Activated naive CD8-positive, alpha-beta T cell treated with anti-CD3 and anti-CD28 coated beads for 36 hours (primary cell): ENCODE measurements at places on chromosomes 3 and 15.

DNA sequence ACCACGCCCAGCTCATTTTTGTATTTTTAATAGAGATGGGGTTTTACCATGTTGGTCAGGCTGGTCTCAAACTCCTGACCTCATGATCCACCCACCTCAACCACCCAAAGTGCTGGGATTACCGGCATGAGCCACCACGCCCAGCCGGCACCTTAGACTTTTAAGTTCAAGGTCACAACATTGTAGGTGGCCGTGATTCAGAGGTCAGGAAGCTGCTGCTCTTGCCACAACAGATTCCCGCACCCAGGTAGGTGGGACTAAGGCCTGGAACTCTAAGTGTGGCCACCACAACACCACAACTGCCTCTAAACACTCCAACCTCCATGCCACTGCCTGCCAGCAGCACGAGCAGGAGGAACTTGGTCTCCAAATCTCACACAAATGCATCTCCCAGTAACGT, 196.8 kb downstream of the STT3B start:
- DNase-seq, result no peak

GRCh38 chr3:122635789-122636188, 44.9 kb upstream of the PARP14 start:
- DNase-seq, result no peak

DNA sequence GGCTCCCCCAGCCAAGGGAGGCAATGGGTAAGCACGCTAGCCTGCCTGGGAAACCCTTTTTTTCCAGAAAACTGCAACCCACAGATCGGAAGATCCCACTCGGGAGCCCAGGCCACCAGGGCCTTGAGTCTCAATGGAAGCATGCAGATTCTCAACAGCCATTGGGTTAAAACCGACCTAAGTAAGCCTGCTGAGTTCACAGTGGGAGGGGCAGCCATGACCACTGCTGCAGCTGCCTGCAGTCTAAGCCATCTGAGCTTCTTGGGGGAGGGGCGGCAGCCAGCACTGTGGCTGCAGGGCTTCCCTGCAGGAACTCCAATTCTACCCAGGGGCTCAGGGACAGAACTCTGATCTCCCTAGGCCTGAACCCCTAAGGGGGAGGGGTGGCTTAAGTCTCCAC, 82.0 kb downstream of the DPPA2 start:
- DNase-seq, result no peak

DNA sequence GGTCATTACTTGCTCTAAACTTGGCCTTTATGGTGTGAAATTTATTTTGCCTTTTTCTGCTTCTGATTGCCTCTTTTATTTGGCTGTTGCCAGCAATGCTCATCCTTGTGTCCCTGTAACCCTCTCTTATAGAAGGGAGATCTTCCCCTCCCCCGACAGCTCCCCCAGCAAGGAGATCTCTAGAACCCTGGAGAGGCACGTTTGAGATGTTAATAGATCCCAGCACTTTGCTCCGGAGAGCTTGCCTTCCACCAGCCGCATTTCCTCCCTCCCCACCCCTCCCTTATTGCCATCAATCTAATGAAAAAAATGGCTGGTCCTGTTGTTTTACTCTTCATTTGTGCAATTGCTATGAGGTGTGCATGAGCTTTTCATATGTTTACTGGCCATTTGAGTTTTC, 18.2 kb downstream of the TRIM71 start:
- DNase-seq, result no peak

DNA sequence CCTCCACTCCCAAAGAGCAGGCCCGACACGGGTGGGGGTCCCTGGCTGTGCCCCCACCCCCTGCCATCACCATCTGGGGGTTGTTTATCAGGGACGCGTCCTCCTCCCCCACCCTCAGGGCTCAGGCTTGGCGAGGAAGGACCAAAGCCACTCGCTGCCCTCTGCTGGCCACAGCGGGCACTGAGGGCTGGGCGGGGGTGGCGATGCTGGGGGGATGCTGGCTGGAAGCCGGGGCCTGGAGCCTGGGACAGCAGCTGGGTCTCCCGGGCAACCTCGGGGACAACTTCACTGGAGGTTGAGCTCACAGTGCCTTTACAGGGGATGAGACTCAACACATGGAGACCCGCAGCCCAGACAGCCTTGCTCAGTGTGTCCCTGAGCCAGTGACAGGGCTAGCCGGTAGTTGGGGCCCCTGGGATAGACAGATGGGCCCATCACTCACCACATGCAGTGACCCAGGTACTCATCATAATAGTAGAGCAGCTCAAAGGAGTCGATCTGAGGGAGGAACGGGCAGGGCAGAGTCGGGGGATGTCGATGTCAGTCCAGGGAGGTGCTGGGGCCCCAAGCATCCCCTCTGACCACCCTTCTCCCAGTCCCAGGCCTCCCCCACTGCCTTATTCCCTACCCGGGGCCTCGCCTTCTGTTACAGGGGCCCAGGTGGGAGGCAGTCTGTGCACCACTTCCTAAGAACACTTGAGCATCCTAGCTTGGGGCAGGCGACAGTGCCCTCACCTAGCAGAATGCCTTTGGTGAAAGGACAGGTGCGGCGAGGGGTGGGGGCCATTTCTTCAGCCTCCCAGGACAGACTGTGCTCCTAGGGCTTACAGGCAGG, 5.9 kb upstream of the CALML4 start:
- DNase-seq, result peak; percentile 59

DNA sequence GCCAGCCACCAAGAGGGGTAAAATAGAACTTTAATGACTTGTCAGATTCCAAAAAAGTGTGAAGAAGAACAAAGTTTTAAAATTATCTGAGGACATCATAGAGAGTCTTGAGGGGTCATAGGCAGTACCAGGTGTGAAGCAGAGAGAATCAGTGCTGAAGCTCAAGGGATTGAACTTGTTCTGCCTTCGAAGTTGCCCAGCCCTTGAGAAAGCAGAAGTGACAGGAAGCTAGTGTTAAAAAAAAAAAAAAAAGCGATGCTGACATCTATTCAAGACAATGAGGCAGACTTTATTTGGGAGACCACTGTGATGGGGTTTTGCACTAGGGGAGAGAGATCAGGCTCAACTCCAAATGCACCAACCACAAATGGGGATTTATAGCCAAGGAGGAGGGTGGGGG, 21.8 kb downstream of the FBXO22 start:
- DNase-seq, result no peak

- DNase-seq, result peak; percentile 97
Measured at GRCh38 chr15:40405501-40406381, at the start of gene IVD. Gene IVD (plus strand): TSS chr15:40405795. CDS start chr15:40405828, 33 bp downstream.

DNA sequence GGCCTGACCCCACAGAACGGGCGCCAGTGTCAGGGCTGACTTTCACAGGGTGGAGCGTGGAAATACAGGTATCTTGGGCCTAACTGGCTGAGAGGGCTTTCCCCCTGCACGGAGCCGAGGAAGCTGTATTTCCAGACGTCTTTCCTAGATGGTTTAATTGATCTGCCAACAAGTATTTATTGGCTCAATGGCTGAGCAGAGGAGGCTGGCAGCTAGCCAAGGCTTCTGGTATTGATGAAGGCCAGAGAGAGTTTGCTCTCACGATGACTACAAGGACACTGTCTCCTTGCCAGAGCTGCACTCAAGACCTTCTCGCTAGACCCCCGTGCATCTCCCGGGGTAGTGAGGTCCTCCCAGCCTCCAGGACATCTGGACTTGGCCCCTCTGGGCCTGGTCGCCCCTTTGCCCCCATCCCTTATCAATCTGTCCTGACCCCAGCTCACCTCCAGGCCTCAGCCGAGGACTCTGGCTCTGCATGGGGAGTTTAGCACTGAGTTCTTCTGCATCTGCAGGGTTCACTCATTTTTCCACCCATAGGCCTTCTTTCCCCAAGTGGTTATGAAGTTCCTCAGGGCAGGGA, 20.6 kb downstream of the SPSB4 start:
- no peak for DNase-seq

DNA sequence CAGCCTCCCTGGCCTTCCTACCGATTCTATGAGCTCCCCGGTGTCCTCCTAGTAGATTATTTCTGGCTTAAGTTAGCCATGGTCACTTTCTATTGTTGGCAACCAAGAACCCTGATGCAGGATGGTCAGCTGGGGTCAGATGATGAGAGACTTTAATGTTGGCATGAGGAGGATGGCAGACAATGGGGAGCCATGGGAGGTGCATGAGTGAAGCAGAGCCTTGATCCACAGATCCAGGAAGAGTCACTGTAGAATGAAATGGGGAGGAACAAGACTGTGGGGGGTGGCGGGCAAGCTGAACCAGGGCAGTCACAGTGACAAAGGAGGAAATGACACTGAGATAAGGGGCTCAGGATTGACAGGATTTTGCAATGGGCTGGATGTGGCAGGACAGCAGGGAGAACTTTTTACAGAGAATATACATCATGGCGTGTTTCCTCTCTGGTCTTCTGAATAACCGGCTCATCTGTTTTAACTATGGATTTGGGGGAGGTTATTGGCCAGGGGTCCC, 60.9 kb downstream of the RPLP1 start:
- no peak for DNase-seq

DNA sequence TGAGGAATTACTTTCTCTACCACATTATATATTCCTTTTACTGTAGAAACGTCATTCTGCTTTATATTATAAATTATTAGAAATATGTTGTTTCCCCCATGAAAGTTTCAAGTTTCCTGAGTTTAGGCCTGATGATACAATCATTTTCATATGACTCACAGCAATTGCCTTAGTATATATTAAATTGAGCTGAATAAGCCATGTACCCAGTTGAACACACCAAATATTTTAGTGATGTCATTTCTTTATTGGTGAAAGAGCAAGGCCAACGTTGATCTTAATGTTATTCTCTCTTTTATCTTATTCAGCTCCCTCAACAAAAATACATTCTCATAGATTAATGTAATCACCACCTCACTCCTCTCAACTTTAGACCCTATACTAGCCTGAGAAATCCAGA, 30.8 kb downstream of the B3GNT5 start:
- DNase-seq, result no peak

GRCh38 chr3:160180581-160181216, 44.5 kb upstream of the C3orf80 start:
- no peak for DNase-seq

DNA sequence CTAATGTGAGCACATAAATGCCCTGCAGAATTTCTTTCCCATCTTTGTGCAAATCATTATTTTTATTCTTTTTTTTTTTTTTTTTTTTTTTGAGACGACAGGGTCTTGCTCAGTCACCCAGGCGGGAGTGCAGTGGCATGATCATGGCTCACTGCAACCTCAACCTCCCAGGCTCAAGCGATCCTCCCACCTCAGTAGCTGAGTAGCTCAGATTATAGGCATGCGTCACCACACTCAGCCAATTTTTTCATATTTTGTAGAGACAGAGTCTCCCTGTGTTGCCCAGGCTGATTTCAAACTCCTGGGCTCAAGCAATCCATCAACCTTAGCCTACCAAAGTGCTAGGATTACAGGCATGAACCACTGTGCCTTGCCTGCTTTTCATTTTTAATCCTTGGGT, 22.9 kb downstream of the DAG1 start:
- DNase-seq, result no peak

GRCh38 chr15:36903922-36904556, 196.3 kb downstream of the MEIS2 start:
- no peak for DNase-seq

DNA sequence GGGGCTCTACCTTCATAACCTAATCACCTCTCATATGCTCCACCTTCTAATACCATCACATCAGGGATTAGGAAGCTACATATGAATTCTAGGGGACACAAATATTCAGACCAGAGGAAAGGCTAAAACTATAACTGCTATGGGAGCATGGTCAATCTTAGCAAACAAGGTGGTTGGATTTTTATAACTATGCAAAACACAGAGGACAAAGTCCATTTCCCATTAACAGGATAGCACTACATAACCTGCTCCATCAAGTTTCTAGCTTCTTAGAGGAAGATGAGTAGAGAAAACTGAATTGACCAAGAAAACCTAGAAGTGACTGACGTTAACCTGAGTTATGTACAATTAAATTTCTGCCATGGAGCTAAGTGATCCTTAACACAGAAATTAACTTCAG, 398.6 kb downstream of the TBL1XR1 start:
- no peak for DNase-seq

- DNase-seq, result no peak
Measured at GRCh38 chr3:150797155-150797554, 34.2 kb upstream of the SIAH2 start.

- DNase-seq, result no peak
Measured at GRCh38 chr3:35966629-35967464, 327.5 kb downstream of the ARPP21 start.

DNA sequence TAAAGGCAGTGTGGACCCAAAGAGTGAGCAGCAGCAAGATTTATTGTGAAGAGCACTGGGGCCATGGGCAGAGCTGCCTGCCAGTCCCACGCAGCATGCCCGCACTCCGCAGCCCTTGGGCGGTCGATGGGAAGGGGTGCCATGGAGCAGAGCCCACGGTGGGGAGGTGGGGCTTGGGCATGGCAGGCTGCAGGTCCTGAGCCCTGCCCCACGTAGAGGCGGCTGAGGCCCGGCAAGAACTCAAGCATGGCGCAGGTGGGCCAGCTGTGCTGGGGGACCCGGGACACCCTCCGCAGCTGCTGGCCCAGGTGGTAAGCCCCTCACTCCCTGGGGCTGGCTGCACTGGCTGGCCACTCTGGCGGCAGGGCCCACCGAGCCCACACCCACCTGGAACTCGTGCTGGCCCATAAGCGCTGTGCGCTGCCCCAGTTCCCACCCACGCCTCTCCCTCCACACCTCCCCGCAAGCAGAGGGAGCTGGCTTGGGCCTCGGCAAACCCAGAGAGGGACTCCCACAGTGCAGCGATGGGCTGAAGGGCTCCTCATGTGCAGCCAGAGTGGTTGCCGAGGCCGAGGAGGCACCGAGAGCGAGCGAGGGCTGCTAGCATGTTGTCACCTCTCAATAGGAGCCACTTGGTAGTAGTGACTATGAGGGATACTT, 1218.8 kb upstream of the EPHA6 start:
- no peak for DNase-seq

GRCh38 chr3:16609927-16610580, 4.8 kb upstream of the DAZL start:
- no peak for DNase-seq

DNA sequence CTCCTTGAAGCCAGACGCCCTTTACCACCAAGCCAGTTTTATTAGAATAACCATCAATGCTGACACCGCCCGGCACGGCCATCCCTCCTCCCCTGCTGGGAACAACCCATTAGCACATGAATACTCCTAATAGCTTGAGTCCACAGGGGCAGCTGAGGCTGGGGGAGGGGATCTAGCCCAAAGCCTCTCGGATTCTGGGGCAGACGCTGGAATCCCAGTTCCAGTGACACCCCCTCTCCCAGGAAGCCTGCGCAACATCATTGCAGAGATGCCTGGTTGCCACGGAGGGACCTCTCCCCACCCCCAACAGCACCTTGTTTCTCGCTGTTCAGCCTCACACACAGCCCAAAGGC, 1.2 kb upstream of the LINGO1 start:
- DNase-seq, result no peak
